ENCODE measurements at places on chromosomes 3 and 15.

DNA sequence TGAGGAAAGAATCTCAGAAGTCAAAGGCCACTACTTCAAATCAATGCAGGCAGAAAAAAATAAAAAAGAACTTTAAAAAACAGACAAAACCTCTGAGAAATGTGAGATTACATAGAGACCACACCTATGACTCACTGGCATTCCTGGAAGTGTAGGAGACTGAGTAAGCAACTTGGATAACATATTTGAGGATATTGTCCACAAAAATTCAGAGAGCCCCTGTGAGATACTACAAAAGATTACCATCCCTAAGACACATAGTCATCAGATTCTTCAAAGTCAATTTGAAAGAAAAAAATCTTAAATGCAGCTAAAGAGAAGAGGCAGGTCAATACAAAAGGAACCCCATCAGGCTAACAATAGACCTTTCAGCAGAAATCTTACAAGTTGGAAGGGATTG lies 887.3 kb downstream of the NTRK3 start:
- DNase-seq = no peak

DNA sequence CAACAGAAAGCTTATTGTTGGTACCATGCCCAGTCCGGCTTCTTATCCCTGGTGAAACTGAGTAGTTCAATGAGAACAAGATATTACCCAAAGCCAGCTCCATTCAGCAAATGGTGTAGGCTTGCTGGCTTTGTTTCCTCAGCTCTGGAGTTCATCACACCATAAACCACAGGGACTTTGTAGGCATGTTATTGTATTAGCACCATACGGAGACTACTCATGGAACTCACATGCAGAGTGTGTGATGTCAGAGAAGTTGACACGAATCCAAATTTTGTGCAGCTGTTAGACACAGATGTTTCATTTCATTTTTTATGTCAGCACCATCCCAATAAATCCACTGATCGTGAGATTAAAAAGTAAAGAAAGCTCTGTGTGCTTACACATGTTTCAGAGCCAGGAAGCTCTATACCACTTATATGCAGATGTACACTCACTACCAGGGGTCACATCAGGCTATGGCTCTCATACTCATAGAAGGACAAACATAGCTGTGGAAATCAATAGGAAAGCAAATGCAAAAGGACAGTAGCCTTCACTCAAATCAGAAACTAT lies 63.4 kb upstream of the LEKR1 start:
- no peak for DNase-seq

GRCh38 chr15:90058308-90058707 lies 44.0 kb downstream of the IDH2 start:
- DNase-seq = no peak

- DNase-seq = no peak
Measured at GRCh38 chr3:139284221-139284620, 59.6 kb upstream of the MRPS22 start.

- DNase-seq = peak; percentile 75
Measured at GRCh38 chr3:183428447-183429211, at the start of gene MCF2L2. Gene MCF2L2, minus strand, starts transcription at chr3:183428619. Its CDS starts 642 bp downstream, at chr3:183427977.

DNA sequence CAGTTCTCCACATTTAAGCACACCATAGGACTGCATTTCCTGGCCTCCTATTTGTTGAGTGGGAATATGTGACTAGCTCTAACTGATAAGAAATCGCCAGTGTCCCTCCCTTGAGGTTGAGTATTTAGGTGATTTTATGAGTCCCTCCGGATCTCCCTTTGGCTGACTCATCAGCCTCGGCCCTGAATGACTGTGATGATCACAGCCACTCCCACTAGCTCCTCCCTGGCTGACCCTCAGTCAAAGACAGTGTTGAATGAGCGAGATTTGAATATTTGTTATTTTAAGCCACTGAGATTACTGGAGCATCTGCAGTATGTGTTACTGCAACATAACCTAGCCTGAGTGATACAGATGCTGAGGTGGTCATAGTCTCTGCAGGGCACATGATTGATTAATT lies 515.3 kb downstream of the EPHB1 start:
- DNase-seq = no peak
